ENCODE measurements at places on chromosomes 12 and 14. TPM values are rescaled to one million over a fixed set of nuclear protein-coding genes. Genes with fewer than 3 reads are reported as not detected.
A peak's percentile ranks its signal among the peaks of the same experiment; 100 is the strongest.

GPR162 gene
- 9.8 TPM for polyA plus RNA-seq

IL31 gene
- polyA plus RNA-seq: not detected

RNASE7 gene
- not detected for polyA plus RNA-seq

GRCh38 chr14:52391881-52392615, 77.9 kb downstream of the PTGER2 start:
- no peak for DNase-seq

- DNase-seq: no peak
These were observed 126.6 kb downstream of the PPM1H start for GRCh38 chr12:62808166-62808879.

DNA sequence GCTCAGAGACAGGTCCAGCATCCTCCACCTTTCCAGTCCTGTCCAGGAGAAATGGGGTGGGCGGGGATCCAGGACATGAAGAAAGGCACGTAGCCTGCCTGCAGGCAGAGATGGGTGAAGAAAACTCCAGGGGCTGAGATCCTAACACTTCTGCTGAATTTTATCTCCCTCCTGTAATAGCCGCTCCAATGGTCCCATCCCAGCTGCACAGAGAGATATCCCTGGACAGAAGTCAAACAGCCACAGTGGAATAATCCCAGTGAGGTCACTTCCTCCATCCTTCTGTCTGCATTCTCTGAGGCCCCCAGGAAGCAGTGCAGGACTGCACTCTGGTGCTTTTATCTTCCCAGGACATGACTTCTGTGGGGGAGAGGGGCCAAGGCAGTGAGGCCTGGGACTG, 26.3 kb downstream of the KRT18 start:
- no peak for DNase-seq

DNA sequence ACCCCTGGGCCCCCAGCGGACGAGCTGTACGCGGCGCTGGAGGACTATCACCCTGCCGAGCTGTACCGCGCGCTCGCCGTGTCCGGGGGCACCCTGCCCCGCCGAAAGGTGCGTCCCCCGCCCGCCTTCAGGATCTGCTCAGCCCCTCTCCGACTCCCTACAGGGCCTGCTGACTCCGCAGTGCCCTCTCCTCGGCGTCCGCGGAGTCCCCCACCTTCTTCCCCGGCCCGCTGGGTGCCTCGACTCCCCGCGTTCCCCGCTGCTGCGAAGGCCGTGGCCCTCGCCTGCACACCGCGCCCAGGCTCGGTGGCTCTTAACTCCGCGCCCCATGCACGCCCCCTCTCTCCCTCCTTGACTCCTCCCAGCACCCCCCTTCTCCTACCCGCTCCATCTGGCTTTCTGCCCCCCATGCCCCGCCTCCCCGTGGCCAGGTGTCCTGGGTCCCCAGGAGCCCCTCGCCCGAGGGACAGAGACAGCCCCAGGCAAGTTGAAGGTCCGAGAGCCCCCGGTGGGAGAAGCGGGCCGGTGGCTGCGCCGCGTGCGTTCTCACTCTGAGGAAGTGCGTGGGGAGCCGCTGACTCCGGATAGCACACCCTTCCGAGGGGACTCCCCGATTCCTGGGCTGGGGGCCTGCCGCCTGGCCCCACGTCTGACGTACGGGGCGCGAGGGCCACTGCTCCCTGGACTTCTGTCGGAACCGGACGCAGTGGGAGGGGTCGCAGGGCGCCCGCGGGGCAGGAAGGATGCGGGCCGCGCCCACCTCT, 594 bp downstream of the TAMALIN start:
- DNase-seq: peak; percentile 63

DNA sequence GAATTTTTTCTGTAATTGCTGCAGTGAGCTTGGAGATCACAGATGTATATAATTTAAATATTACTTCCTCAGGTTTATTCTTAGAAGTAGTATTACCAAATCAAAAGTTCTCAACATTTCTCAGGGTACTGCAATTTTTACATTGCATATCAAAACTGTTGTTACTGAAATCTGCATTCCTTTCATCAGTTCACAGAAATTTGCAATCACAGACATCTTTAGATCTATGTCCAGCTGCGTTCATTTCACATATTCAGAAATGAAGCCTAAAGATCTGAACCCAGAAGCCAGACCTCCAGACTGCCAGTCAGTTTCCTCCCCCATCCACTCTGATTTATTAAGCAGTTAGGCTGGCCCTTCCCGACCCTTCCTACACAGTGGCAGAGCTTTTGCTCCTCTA, 18.2 kb upstream of the IFT81 start:
- DNase-seq: peak; percentile 21

DNA sequence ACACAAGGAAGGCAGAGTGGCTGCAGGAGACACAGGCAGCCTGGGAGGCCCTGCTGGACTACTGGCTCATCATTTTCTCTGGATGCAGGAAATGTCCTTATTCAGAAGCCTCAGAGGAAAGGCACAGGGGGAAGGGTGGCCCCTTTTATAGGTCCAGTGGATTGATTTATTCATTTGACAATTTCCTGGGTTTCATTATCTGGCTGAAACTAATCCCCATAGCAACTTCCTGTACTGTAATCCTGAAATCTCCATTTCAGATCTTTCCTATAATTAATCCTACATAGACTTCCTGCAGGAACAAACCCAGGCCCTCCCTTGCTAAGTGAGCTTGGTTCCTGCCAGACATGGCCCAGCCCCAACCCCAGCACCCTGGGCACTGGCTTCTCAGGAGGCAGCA, 23.0 kb downstream of the KRT76 start:
- DNase-seq: peak; percentile 1

- no peak for DNase-seq
These were observed 2.9 kb downstream of the TMEM229B start for GRCh38 chr14:67485501-67486095.

GRCh38 chr14:97390096-97390724, 593.0 kb downstream of the VRK1 start:
- DNase-seq: no peak

- no peak for DNase-seq
These were observed 103.0 kb downstream of the VCPKMT start for GRCh38 chr14:50013198-50013918.

DNA sequence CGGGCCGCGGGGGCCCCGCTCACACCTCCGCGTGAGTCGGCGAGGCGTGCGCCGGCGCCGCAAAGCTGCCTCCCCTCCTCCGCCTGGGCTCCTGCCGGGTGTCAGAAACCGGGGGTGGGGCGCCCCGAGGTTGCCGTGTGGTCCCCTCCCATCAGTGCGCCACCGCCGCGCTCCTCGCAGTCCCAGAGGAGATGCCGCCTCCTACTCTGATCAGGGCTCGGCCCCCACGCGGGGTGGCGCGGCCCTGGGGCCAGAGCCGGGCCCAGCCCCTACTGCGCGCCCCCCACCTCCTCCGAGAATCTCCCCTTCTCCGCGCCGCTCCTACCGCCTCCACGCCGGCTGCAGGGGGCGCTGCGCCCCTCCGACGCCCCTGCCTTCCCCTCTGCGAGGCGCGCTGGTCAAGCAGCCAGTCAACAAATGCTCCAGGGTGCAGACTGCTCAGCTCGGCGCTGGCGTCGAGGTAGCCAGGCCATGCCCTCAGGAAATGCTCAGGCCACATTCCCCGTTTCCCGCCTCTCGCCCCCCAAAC, 467 bp upstream of the JAG2 start:
- DNase-seq: no peak
